ENCODE measurements at places on chromosomes 16 and 17.

DNA sequence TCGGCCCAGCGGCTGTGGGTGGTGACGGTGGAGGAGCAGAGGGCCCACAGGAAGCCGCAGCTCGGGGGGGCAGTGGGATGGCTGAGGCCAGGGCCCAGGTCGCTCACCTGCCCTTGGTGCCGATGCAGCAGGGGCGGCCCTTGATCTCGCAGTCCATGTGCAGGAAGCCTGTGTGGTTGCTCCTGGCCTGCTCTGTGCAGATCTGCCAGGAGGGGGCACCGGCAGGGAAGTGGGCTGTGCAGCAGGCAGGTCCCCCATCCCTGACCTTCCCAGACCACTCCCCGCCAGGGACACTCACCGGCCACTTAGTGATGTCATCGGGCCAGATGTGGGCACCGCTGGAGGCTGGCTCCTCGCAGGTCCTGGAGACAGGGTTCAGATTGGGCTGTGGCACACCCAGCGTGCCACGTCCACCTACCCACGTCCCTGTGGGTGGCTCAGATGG lies 6.2 kb downstream of the AANAT start:
- DNase-seq, result no peak

GRCh38 chr17:81190591-81190990 lies 24.6 kb upstream of the AATK start:
- DNase-seq, result no peak

- DNase-seq, result no peak
These were observed 3.1 kb downstream of the MFAP4 start for GRCh38 chr17:19383681-19384470.

GRCh38 chr17:6530324-6530920 lies 25.9 kb downstream of the PITPNM3 start:
- DNase-seq, result no peak

- no peak for DNase-seq
These were observed 8.4 kb upstream of the HELZ start for GRCh38 chr17:67253384-67253783.

DNA sequence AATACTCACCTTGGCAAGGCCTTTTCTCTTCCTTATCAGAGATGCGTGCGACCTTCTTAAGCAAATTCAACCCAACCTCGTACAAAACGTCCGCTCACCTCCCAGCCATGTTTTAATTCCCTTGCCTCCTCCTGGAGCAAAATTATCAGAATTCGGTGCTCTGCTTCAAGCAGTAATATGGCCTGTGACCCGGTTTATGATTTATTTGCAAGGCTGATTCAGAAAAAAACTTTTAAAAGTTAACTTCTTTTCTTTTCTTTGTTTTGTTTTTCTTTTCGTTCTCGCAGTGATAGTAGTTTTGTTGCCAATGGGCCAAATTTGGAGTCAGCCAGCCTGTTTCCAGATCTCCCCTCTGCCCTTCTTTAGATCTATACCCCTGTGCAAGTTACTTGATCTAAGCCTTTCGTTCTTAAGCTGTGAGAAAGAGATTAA lies at the start of gene PHLPP2:
TSS of gene PHLPP2 (minus strand) at position 382 of the 432 bp plus-strand sequence. CDS start 9,906 bp downstream, outside the sequence.
- no peak for DNase-seq

- DNase-seq, result no peak
These were observed 21.8 kb downstream of the TMC5 start for GRCh38 chr16:19439483-19439882.

- no peak for DNase-seq
These were observed 49.0 kb downstream of the NACA2 start for GRCh38 chr17:61542027-61542426.

DNA sequence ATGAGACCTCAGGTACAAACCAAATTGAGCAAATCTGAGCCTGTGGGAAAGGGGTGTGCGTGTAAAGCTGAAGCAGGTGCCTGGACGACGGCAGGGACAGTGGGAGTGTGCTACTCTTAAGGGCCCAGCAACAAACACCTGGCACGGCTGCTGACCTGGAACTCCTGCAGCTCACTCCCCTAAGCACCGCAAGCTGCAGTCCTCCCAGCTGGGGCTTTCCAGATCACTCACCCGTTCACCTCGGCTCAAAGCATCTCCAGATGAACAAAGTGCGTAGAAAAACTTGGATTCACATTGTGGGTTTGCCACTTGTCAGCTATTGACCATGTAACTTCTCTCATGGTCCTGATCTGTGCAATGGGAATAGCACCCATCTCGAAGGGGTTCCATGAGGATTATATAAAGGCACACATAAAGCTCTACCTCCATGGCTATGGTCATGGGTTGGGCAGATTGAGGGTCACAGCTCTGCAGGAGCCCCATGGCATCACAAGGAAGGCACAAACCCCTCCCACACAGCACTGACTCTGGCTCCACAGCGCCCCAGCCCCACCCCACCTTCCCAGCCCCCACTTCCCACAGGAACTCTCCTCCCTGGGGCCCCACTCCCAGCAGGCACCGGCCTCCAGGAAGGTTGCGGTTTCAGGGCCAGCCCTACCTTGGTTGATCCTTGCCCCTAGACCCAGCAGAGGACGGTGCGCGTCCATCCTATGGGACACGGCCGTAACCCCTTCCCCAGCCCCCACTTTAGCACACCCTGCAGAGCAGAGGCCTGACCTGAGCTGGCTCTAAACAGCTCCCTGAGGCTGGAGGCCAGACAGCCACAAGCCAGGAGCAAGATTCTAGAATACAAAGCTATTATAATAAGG lies 21.9 kb downstream of the ST3GAL2 start:
- DNase-seq, result no peak

DNA sequence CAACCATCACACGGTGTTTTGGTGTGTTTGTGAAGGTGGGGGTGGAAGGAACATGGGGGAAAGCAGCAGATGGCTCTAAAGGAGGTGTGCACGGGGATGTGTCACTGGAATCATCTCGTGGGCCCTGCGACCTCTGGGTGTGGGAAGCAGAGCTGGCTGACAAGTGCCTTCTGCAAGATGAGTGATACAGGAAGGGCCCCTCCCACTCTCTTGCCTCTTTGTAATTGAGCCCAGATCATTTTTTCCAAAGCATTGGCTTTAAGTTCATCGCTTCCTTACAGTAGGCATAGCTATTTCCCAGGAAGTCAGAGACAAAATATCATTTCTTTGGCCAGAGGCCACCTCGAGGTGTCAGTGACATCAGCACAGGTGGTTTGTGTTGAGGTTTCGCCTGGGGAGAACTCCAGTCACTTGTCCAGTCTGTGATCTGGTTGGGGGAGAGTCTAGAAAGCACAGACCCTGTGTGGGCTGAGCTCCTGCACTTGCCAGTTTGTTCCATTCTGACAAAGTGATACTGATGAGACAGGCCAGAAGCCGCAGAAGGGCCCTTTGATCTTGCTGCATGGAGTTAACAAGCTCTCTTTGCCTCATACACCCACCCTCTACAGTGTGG lies 20.6 kb upstream of the SNTB2 start:
- peak; percentile 74 for DNase-seq

DNA sequence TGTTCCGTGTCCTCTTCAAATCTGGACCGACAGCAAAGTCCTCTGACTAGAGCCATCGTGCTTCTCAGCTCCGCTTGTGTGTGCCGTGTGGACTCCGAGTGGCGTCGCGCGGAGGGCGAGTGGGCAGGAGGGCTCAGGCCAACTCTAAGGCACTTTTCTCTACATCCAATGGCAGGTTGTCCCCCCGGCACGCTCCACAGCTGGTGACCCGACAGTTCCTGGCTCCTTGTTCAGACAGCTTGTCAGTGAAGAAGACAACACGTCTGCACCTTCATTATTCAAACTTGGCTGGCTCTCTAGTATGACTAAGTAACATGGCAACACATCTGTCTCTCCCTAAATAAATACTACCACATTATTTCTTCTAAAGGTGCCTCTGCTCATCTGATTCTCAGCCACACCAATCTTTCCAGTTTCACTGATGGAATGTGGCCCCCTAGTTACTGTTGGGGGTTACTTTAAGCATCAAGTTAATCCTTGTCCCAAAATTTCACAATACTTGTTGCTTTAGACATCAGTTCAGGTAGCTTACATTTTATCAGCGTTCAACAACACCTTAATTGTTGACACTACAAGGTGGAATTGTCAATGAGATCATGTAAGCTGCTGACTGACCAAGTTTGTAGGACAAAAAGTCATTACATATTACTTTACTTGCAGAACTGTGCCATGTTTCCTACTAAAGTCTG lies 15.4 kb downstream of the COG1 start:
- no peak for DNase-seq

- DNase-seq, result peak; percentile 55
These were observed at the start of gene TRIM47 for GRCh38 chr17:75878174-75878998. TSS of gene TRIM47 (minus strand) at chr17:75878581. CDS start at chr17:75878548, 33 bp downstream.
